CD4-positive, alpha-beta memory T cell (primary cell): ENCODE measurements at places on chromosomes 1 and 21.

GRCh38 chr1:26067432-26067911 lies at the start of gene TRIM63:
Gene TRIM63 (minus strand): TSS chr1:26067630. CDS start chr1:26067494, 136 bp downstream.
- no peak for DNase-seq

DNA sequence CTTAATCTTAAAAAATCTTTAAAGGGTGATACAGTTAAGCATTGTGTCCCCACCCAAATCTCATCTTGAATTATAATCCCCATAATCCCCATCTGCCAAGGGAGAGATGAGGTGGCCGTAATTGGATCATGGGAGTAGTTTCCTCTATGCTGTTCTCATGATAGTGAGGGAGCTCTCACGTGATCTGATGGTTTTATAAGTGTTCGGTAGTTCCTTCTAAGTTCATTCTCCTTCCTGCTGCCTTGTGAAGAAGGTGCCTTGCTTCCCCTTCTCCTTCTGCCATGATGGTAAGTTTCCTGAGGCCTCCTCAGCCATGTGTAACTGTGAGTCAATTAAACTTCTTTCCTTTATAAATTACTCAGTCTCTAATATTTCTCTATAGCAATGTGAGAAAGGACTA lies 10.7 kb downstream of the DHRS3 start:
- no peak for DNase-seq

DNA sequence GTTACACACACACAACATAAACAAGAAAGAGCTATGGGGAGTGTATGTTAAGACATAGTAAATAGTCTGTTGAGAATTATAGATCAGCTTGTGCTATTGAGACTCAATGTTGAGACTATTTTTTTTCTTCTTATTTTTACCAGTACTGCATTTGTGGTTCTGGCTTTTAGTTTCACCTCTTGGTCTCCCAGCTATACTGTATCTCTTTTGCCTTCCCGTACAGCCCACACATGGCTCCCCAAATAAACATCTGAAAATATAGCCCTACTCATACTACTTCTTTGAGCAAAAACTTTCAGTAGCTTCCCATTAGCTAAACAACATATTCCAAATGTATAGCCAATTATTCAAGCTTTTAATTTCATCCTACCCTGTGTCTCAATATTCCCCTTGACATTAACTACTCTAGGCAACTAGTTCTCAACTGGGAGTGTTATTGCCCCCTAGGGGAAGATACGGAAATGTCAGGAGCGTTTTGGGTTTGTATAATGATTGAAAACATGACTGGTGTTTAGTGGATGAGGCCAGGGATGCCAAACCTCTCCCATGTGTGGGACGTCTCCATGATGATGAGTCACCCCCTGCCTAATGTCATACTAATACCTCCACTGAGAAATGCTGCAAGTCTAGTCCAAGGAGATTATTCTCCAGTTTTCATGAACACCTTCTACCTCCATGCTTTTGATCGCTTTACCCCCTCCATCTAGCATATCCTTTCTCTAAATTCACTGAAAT lies 6.8 kb downstream of the RPE65 start:
- DNase-seq: no peak

DNA sequence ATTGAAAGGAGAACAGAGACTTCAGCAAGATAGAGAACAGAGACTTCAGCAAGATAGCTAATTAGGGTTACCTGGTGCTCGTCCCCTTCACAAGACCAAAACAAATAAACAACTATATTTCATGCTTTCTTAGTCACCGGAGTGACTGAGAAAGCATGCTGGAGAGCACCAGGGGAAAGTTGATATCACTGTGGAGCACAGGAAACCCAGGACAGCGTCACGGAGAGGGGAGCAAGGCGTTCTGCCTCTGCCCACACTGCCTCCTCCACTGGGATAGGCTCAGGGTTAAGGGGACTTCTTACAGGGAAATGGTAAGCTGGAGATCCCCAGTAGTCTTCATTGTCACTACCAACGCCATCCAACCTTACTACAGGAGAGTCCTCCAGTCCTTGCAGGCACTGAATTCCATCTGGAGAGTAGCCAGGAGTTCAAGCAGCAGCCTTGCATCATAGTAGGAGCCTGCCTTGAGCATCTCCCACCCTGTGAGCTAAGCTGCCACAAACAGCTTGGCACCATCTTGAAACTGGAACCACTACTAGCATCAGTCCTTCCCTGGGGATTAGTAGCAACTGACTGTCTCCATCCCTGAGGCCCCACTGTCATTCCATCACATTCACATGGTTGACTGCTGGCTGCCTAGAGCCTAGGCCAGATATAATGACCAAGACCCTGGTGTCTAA lies 239.4 kb downstream of the PLPP3 start:
- no peak for DNase-seq

DNA sequence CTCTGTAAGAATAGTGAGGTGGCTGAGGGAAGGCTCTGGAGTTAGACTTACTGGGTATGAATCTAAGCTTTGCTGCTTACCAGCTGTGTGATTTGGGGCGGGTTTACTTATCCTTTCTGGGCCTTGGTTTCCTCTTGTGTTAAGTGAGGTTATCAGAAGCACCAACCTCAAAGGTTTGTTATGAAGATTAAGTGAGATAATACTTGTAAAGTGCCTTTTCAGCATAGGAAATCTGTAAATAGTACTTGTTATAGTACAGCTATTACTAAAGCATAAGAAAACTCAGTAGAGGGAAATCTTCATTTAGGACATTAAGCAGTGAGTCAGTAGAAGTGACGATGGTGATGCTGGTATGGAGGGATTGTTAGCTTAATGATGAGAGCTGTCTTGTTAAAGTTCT lies 12.1 kb downstream of the HHAT start:
- DNase-seq: peak; percentile 41

DNA sequence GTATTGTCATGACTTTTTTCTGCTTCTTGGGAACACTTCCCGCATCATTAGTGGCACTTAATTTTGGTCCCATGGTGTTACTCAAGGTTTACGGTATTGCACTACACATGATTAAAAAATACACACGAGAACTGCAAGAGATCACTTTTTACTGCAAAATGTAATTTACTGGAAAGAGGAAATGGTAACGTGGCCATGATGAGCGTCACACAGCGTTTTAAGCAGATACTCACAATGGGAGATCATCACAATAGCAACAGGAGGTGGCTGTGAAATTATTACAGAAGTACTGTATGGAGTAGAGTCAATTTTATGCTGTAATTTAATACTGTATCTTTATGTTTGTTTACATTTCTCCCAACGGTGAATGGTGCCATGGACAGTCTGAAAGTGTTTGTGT lies 1510.3 kb downstream of the AMY1C start:
- no peak for DNase-seq

DNA sequence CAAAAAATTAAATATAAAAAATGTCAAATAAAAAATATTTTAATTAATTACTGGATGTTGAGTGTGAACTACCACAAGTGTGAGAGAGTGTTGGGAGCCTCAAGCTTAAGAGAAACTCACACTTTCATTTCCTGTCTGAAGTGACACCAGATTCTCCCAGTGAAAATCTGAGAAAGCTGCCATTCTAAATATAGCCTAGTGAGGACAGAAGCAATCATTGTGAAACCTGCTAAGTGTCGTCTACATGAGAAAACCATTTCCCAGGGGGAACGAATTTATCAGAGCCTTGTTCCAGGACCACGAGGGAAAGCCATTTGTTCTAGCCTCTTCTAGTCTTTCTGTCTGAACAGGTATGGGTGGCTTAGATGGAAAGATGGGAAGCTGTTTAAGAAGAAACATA lies 329.3 kb upstream of the PRMT6 start:
- DNase-seq: no peak

DNA sequence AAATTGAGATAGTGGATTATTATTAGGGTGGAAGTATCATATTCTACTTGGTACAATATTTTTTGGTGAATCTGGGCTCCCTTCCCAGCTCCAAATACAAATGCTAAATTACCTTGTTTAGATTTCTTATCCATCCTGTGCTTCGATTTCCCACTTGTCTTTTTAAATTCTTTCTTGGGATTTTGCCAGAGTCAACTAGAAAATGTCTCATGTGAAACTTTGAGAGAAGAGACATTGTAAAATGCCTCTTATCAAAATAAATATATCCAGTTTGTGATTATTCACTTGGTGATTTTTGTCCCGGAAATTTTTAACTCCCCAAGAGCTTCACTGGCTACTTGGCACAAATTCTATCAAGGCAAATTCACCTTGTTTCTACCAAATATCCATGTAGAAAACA lies 202.0 kb downstream of the FMN2 start:
- DNase-seq: no peak

GRCh38 chr1:13751985-13752384 lies 52.0 kb downstream of the PRDM2 start:
- DNase-seq: no peak

DNA sequence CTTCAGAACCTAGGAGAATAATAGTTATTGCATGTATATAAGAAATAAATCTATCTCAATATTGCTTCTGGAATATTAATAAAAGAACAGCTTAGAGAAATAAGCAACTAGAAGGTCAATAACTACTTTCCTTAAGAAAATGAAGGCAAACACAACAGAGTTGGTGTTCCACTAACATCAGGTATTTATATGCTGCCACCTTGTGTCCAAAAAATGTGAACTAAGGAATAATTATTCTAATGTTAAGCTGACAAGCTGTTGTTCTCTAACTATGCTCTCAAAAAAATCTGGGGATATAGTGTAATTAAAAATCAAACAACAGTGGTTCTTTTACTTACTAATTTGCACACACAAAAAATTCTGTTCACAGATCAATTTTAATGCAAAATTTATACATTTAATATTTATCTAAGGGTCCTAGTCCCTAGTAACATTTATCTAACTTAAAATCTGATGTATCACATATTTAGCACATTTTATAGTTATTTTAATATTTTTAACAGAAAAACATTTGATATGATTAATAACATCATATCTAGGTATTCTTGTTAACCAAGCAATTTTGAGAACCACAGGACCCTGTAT lies 39.6 kb downstream of the UCHL5 start:
- peak; percentile 41 for DNase-seq

DNA sequence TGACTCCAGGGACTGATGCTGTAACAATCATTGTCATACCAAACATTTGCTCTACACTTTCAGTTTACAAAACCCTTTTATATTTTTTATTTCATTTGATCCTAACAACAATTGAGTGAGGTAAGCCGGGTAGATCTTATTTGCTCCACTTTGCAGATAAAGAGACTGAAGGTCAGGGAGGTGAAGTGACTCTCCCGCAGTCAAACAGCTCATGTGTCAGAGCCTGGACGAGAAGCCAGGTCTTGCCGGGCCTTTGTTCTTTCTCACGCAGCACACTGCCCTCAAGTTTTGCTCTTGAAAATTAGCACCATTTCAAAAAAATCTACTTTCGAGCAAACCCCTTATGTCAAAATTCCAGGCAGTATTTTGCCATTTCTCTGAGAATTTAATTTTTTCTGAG lies 65.2 kb downstream of the CD247 start:
- DNase-seq: no peak

- DNase-seq: no peak
Measured at GRCh38 chr1:27755865-27756264, 17.2 kb upstream of the STX12 start.

DNA sequence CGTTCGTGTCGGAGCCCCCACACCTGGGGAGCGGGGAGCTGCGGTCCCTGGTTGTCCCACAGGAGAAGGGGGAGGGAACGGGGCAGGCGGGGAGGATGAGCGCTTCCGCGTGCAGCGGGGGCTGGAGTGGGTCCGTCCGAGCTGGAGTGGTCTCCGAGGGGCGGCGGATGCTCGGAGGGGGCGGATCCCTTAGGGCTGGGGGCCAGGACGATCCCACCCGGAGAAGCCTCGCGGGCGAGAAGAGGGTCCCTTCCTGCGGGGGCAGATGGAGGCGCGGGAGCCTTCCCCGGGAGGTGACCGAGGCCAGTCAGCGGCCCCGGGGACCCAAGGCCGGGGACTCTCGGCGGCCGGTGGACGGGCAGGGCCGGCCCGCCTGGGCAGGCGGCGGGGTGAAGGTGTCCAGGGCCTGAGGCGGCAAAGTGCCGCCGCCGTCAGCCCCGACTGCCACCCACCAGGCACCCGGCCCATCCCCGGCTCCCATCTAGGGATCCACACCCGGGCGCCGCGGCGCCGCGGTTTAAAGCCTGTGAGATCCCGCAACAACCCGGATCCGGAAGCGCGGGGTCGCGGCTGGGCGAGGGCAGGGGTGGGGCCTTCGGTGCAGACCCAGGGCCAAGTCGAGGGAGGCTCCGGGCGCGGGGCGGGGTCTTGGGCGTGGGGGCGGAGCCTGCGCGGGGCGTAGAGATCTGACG lies 5.3 kb upstream of the CCDC27 start:
- DNase-seq: peak; percentile 83

DNA sequence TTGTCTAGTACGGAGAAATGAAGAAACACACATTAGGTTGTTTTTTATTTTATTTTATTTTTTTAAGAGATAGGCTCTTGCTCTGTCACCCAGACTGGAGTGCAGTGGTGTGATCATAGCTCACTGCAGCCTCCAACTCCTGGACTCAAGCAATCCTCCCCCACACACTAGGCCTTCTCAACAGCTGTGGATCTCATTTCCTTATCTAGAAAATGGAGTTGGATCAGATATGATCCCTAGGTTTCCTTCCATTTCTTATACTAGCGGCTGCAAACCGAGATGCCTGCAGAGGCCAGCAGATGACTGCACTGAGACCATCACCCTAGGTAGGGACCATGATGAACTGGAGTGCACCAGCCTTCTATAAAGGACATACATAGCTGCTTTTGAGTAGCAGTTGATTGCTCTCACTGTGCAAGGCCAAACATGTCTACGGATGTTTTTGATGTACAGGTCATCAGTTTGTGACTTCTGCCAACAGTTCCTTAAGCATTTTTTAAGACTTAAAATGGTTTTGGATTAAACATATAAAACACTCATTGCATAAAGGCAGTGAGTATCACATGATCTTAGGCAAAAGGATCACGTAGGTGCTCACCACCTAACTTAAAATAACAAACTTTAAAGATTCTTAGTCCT lies 11.4 kb upstream of the KLHL12 start:
- DNase-seq: no peak

DNA sequence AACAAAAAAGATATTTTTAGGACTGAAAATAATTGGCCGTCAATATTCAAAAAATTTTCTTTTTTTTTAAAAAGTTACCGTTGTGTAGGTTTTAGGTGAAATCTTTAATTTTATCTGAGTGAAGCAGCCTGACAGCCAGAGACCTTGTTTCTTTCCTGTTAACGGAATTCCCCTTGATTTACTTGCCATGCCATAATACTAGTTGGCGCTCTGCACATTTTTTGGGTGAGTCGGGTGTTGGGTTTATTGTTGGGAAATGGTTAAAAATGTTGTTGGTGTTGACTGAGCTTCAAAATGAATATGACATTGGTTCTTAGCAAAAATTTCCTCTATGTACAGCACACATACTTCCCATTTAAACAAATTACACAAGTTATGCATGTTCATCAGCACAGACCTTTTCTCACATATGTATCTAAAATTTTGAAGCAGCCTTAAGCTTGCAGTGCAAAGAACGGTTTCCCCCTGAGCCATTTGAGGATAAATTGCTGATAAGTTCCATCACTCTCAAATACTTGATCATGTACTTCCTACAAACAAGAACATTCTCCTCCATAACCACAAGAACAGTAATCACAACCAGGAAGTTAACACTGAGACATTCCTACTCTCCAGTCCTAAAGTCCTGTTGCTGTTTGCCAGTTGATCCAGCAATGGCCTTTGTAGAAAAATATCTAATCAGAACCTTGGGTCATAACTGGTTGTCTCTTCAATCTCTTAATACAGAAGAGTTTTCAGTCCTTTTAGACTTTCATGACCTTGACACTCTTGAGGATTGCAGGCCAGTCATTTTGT lies 34.2 kb downstream of the CAMTA1 start:
- no peak for DNase-seq

GRCh38 chr1:25680701-25681100 lies 64.1 kb downstream of the MAN1C1 start:
- no peak for DNase-seq

- no peak for DNase-seq
Measured at GRCh38 chr1:87506147-87506546, 177.5 kb downstream of the LMO4 start.
